T-helper 22 cell (primary cell): ENCODE measurements at places on chromosomes 16 and 17.
A peak's percentile ranks its signal among the peaks of the same experiment; 100 is the strongest.

GRCh38 chr17:82571855-82572254, 52.3 kb downstream of the FOXK2 start:
- DNase-seq, result no peak

DNA sequence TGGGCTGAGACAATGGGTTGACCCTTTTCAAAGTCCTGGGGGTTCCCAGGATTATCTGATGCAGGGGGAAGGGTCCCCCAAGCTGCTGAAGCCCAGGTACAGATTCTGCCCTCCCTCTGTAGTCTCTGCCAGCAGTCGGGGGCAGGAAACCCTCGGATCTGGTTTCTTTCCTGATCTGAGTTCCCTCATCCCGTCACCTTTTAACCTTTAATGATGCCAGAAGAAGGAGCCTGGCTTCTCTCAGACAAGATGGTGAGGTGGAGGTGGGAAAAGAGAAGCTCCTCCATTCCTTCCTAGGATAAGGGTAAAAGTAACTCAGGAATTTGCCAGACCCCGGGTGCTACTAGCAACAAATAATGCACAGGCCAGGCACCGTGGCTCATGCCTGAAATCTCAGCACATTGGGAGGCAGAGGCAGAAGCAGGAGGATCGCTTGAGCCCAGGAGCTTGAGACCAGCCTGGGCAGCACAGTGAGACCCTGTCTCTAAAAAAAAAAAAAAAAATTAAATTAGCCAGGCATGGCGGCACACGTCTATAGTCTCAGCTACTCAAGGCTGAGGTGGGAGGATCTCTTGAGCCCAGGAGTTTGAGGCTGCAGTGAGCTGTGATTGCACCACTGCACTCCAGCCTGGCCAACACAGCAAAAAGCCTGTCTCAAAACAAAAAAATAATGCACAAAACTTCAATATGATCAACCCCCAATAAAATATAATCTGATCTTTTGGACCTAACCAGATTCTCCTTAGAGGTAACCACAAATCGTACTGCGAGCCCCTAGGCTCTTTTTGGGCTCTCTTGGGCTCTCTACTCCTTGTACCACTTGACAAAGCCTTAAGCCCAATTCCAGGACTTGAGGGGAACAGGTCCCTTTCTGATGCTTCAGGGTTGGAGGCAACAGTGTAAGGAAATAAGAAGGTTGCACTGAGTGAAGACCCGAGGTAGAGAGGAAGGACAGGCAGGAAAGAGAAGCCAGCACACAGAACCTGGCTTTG, 5.7 kb downstream of the CDC42EP4 start:
- DNase-seq, result no peak

DNA sequence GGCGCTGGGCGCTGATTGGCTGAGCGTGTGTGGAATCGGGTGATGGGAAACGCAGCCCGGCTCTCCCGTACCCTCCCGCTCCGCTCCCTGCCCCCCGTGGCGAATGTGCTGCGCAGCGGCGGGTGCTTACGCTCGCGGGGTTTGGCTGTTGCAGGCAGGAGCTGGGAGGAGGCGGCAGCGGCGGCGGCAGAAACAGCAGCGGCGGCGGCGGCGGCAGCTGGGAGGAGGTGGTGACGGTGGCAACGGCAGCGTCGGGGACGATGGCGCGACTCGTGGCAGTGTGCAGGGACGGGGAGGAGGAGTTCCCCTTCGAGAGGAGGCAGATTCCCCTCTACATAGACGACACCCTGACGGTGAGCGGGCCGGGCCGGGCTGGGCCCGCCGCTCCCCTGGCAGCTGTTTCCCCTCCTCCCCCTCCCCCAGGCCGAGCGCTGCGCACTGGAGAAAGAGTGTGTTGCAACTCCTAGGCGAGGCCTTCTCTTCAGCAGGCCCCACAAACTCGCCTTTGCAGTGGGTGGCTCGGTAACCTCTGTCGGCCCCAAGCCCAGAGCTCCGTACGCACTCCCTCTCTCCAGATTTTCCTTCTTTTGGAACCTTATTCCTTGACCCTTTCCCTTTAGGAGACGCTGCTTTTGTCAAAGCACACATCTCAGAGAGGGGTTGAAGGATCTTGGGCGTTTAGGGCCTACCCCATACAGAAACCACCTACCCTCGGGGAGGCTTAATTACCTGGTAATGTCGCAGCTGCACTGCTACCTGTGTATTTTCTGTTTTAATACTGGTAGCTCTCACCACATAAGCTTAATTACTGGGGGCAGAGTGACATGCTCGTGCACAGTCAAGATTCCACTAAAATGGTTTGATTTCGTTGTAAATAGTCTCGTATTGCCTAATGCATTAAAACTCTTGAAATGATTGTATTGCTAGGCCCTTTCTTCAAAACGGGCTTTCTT, 1.0 kb downstream of the GGNBP2 start:
- peak; percentile 96 for DNase-seq

- DNase-seq, result no peak
Measured at GRCh38 chr16:81385031-81385756, 59.4 kb upstream of the CMIP start.

GRCh38 chr17:28039251-28039650, 3.2 kb upstream of the NLK start:
- DNase-seq, result no peak

DNA sequence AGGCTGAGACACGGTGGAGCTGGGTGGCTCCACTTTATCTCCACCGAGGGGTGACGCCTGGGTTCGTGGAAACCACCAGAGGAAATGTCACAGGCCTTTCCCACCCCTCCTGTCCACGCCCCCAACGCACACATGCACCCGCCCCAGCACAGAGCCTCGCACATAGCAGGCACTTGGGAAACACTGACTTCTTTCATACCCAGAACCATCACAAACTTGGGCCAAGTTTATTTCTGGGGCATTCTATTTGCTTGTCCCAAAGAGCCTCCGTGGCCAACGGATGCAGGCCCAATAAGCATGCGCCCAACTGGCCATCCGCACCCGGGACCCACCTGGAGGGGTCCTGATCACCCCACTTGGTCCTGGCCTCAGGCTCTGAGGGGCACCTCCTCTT, 3.3 kb downstream of the BCAR1 start:
- DNase-seq, result no peak

- DNase-seq, result no peak
Measured at GRCh38 chr16:88078111-88078775, 127.0 kb downstream of the BANP start.

- peak; percentile 86 for DNase-seq
Measured at GRCh38 chr17:752002-752619, at the start of gene GEMIN4. Gene GEMIN4, minus strand, starts transcription at chr17:752264. Its CDS starts 122 bp downstream, at chr17:752142.

DNA sequence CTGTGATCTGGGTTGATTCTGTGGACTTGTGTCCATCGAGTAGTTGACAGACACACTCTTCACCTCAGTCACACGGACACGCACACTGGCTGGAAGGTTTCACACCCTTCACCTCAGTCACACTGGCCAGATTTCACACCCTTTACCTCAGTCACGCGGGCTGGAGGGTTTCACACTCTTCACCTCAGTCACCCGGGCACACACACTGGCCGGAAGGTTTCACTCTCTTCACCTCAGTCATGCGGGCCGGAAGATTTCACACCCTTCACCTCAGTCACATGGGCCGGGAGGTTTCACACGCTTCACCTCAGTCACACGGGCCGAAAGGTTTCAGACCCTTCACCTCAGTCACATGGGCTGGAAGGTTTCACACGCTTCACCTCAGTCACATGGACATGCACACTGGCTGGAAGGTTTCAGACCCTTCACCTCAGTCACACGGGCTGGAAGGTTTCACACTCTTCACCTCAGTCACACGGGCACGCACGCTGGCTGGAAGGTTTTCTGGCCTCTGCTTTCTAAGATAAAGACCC, 96.2 kb downstream of the PGS1 start:
- no peak for DNase-seq
